Spinal cord (tissue), 10 donors: ENCODE measurements at places on chromosomes 2 and 18. TPM values are rescaled to one million over a fixed set of nuclear protein-coding genes. Genes with fewer than 3 reads are reported as not detected.

Gene IL36RN
- 0.11 TPM for total RNA-seq

Gene UGT1A8
- total RNA-seq: not detected

DNA sequence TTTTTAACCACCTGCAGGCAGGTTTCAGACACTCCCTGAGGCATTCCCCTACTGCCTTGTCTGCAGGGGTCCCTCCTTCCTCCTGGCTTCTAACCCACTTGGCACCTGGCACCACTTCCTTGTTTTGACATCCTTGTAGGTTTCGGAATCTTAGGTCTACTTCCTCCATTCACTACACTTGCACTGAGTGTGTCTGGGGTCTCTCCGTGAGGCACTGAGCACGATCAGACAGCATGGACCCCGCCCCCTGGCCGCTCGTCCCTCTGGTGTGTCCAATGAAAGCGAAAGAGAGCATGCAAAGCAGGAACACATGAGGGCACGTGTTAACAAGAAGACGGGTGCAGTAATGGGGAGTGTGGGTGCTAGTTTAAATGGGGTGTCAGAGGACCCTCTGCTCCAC, 63.8 kb downstream of the HAUS1 start:
- no peak for DNase-seq

GRCh38 chr2:50674876-50675275, 357.1 kb downstream of the NRXN1 start:
- no peak for DNase-seq

DNA sequence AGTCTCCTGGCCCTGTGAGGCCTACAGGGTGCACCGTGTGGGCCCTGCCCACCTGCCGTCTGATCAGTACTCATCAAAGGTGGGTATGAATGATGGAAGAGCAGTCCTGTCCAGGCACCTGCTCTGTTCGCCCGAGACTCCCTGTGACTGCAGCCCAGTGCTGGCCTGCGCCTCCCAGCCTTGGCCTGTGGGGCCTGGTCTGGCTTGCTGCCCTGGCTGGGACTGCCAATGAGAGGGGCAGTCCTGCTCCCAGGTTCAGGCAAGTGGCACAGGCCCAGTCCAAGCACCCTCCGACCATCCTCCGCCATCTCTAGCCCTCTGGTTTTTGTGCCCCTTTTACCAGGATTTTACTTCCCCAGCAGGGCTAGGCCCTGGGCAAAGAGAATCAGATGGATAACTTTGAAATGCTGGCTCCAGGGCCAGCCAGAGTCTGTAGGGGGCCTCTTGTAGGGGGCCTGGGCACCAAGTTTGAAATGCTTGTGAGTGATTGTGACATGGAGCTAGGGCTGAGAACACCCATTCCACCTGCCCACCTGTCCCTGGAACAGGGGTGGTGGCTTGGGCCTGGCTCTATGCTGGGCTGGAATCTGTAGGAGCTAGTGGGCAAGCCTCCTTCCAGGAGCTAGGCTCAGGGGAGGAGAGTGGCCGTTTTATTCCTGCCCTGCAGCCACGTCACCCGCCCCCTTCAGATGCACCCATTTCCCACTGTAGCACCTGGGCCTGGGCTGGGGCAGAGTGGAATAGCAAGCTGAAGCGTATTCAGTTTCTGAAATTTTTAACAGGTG, 8.7 kb upstream of the HS6ST1 start:
- DNase-seq: no peak

GRCh38 chr2:168348076-168348475, 100.7 kb upstream of the STK39 start:
- DNase-seq: no peak

DNA sequence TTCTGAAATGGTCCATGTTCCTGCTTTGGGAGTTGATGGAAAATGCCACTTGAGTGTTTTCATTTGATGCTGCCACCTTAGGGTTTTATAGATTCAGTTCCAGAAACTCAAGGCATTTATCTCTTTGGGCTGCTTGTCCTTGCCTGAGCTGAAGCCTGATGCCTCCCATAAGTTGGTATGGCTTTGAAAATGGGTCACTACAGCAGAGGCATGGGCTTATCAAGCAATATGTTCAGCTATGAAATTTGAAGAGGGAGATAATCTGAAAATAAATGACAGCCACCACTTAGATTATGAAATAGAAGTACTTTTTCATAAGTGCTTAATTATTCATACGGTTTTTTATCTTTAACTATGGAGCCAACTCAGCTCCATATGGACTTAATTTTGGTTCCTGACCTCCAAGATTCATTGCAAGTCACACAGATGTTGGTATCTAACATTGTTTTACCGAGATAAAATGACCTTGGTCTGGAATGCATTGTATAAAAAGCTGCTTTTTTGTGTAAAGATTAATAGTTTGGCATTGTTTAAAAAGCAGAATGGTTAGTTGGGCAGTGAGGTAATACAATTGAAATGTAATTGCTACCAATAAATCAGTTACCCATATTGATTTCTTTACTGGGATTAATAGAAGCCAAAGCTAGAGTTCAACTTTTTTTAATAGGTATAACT, 4.5 kb downstream of the SLC14A1 start:
- no peak for DNase-seq

- DNase-seq: peak; percentile 82
These were observed 103.3 kb downstream of the MDH1 start for GRCh38 chr2:63692002-63692606.

DNA sequence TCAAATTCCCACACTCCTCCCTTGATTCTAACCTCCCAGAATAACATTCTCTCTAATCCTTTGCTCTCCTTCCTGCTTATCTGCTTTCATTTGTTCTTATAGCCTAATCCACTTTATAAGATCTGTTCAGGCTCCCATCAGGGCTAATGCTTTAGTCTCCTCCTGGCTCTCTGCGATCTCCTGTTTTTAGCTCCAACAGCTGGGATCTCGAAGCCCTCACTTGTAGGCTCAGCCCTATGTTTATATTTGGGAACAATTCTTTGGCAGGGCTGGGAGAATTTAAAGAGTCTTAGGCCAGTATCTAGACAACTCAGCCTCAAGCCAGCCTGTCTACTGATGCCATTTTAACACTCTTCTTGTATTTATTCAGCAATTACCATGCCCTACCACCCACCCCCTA, 27.2 kb upstream of the RAPH1 start:
- no peak for DNase-seq
